ENCODE measurements at places on chromosomes 4 and X.

DNA sequence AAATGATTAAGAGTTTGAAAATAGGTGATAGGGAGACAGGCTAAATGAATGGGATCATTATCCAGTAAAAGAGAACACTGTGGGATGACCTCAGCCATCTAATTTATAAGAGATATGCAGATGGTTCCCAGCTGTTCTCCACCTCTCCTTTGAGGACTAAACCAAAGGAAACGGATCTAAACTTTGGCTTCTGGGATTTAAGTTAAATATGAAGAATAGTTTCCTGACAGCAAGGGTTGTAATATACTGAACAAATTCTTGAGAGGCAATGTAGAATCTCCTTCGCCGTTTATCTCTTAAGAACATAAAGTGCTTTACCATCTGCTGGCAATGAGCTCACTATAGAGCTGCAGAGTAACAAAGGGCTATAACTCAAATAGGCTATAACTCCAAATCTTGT, 35.4 kb upstream of the HPGDS start:
- DNase-seq, result no peak

DNA sequence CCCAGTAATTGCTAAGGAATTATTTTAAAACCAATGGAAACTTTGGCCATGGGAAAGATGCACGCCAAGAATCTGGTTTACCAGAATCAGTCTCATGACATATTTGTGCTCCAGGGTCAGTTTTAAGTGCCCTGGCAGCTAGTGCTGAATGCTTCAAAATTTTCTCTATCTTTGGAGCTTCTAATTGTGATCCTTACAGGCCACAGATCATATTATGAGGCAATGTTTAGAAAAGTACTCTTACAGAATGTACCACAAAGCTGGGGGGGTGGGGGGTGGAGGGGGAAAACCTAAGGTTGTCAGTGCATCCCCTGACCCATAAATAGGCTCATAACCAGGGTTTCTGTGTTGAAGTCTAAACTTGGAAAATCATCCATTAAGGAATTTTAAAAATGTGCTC, 514.5 kb downstream of the INPP4B start:
- no peak for DNase-seq

DNA sequence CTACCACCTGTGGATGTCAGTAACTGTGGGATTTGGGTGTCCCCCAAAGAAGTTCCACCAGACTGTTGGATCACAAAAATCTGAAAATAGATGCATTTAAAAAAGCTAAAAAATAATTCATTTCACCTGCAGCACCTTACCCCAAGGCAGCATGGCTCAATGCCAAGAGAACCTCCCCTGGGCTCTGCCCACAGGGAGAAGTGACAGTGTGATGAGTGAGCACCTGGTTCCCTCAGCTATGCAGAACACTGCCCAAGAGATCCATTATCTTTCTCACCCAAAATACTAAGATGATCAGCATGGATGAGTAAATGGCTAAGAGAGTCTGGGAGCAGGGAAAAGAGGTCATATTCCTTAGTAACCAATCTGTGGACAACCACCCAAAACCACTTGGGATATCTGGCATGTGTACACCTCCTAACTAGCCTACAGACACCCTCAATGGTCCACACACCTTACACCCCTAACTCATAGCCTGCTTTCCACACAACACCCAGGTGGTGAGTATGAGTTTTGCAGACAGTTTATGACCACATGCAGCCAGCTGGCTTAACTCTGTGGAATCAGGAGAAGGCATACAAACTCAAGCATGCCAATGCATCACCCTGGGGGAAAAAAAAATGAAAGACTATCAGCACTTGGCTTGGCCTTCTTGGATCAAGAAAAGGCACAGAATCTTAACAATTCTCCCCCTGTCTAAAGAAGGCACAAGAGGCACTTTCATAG, 416.5 kb upstream of the SMIM31 start:
- no peak for DNase-seq

GRCh38 chrX:56759736-56760409, 30.8 kb downstream of the NBDY start:
- no peak for DNase-seq

- DNase-seq, result no peak
These were observed 176.4 kb downstream of the BMPR1B start for GRCh38 chr4:94934201-94934600.

GRCh38 chrX:15646543-15646942, 18.1 kb downstream of the CLTRN start:
- DNase-seq, result no peak

GRCh38 chrX:1502241-1502640, 34.7 kb downstream of the P2RY8 start:
- DNase-seq, result no peak

DNA sequence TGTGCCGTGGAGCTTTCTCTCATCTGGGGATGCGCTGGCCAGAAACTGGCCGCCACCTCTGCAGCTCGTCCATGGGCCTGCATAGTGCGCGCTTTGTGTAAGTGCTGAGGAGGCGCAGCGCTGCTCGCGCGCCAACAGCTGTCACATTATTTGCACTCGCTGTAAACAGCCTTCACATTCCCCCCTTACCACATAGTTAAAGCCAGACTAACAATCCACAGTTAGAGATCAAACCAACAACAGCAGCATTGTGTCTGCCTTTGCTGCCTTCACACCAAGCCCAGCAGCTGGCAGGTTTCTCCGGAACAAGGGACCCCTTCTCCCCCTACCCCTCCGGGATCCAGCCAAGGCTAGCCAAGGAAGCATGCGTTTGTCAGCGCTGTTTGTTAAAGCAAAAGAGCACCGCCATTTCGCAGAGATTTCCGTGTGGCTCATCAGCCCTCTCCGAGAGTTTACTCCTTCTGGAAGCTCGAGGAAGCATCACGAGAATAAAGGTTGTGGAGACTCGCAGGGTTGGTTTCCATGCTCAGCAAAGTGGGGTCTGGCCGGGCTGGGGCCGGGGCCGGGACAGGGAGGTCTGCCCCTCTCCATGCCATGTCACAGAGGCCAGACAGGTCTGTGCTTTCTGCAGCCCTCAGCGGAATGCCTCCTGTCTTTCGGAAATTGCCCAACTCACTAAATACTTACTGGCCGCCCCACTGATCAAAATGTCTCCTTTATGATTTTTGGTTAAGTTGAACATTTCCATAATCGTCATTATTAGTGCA, 11.0 kb downstream of the BCOR start:
- DNase-seq, result peak; percentile 6

GRCh38 chr4:18397681-18398390, 376.3 kb upstream of the LCORL start:
- DNase-seq, result no peak

- DNase-seq, result no peak
These were observed 754 bp upstream of the KLF3 start for GRCh38 chr4:38663090-38663800.

GRCh38 chrX:154795016-154795415, 10.3 kb downstream of the MPP1 start:
- no peak for DNase-seq

DNA sequence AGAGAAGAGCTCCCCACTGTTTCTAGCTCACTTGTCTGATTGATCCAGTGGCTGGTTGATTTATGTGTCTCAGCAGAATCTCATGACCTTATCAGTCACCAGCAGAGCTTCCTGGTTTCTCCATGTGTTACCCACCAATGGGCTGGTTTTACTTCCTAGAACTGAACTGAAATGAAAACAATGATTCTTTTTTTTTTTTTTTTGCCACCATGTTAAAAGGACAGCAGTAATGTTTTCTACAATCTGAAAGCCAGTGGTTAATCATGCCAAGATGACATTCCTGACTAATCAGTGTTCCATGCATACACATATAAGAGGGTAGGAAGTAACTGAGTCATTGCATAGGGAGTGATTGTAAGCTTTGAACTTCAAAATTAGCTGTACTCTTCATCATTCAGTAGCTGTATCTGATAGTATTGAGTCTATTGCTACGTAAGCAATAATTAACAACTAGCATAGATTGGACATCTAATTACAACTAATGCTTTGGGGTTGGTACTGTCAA, 67.7 kb downstream of the SLC4A4 start:
- no peak for DNase-seq

GRCh38 chr4:3791910-3792542, 25.8 kb downstream of the ADRA2C start:
- no peak for DNase-seq

DNA sequence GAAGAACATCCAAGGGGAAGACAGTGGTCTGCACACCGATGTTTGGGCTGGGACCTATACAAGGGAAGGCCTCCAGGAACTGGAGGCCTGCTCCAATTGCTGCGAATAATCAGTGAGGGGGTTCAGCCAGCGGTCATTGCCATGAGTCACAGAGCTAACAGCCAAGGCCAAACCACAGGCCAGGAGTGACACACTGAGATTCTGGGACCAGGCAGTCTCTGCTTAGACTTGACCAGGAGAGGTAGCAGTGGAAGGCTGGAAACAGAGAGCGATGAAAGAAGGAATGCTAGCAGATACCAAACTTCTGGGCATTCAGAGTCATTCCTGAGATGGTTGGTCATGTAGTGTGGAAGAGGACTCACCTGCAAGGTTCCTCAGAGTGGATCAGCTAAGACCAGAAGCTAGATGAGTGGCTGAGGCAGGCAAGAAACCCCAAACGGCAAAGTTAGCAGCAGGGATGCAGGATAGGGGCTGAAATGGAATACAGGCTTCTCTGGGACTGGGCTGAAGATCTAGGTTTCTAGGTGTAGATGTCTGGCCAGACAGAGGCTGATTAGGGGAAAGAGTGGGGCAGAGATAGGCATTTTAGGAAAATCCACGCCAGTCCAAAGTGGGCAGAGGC, 54.7 kb downstream of the CNGA2 start:
- no peak for DNase-seq

GRCh38 chrX:150635952-150636351, 57.2 kb upstream of the MTMR1 start:
- no peak for DNase-seq

- no peak for DNase-seq
These were observed 641.1 kb downstream of the MID1IP1 start for GRCh38 chrX:39442332-39442731.
